Effector memory CD4-positive, alpha-beta T cell (primary cell): ENCODE measurements at places on chromosomes 5 and 9.

DNA sequence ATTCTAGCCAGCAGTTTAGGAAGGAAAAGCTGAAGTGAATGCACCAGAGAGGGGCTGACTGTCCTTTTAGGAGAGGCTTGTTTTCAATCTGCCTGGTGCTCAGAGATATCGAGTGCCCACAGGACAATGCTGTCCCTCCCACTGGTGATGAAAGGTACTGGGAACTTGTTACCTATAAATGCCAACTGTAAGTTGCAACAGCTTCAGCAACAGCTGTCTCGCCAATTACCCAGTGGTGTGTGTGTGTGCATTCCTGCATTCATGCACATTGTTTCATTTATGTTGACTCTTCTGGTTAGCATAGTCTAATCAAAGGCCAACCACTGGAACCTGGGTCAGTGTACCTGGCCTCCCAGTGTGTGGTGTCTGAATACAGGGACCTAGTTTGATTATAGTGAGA is 161.1 kb downstream of the CSNK1G3 start:
- H3K4me1 ChIP-seq = no peaks in the 10 kb centered on the region
- no peak overlapping the region for H3K4me3 ChIP-seq
- H3K36me3 ChIP-seq = no peaks in the 10 kb centered on the region
- H3K27me3 ChIP-seq = no peaks in the 10 kb centered on the region

DNA sequence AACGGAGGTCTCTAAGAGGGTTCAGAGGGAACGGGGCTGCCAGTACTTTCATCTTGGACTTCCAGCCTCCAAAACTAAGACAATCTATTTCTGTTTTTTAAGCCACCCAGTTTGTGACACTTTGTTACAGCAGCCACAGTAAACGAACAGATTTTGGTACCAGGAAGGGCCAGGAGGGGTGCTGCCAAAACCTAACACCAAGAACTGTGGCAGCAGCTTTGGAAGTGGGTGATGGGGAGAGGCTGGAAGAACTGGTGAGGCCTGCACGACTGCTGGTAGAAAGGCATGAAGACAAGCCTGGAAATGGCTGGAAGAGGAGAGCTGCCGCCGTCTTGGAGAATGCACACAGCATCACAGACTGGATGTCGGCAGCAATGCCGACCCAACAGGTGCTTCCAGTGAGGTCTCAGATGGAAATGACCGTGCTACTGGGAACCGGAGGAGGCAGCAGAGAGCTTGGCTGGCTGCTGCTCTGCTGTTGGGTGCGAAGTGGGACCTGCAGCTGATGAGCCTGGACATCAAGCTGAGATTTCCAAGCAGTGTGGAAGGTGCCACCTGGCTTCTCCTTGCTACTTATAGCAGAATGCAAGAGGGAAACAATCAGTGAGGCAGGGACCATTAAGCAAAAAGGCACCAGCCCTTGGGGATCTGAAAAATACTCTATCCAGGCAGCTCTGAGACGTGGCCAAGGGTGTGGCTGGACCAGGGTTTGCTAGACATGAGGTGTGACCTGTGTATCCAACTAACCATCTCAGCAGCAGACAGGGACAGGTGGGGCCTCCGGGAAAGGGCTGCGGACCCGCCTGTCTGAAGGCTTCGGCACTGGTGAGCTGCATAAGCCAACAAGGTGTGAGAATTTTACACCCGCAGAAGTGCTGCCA is 4.7 kb upstream of the TMEM210 start:
- H3K27me3 ChIP-seq = peaks cover 5% of the 10 kb centered on the region
- H3K4me1 ChIP-seq = no peaks in the 10 kb centered on the region

- no peak for DNase-seq
- H3K27me3 ChIP-seq = peaks cover 8% of the 10 kb centered on the region
- no peak overlapping the region for H3K4me3 ChIP-seq
- peaks cover 20% of the 10 kb centered on the region for H3K4me1 ChIP-seq
- H3K36me3 ChIP-seq = no peaks in the 10 kb centered on the region
Observed at GRCh38 chr9:126519660-126520420, 93.9 kb upstream of the LMX1B start.

DNA sequence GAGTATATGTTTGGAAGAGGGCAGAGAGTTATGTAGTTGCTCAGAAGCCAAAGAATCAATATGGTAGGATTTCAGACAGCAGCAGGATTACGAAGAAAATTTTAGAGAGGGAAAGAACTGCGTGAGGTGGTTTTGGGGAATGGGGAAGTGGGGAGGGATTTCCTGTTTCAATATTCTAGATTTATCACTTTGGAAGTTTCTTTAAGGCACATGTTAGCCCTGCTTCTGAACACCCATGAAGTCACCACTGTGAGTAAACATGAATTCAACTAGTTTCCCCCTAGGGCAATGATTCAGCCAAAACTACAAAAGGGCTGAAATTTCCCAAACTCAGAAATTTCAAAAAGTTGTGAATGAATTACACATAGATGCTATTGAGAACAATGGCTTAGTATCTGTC is 132.2 kb downstream of the EBF1 start:
- DNase-seq = no peak
- no peak overlapping the region for H3K4me3 ChIP-seq
- H3K36me3 ChIP-seq = no peaks in the 10 kb centered on the region
- no peak overlapping the region for H3K27ac ChIP-seq
- no peaks in the 10 kb centered on the region for H3K4me1 ChIP-seq

GRCh38 chr9:100277166-100277979 is 75.4 kb downstream of the TEX10 start:
- H3K27ac ChIP-seq = no peak overlapping the region
- no peak for DNase-seq
- no peaks in the 10 kb centered on the region for H3K27me3 ChIP-seq
- H3K4me3 ChIP-seq = no peak overlapping the region
- no peaks in the 10 kb centered on the region for H3K4me1 ChIP-seq

GRCh38 chr9:34496149-34496712 is 26.6 kb downstream of the ENHO start:
- no peaks in the 10 kb centered on the region for H3K36me3 ChIP-seq
- no peaks in the 10 kb centered on the region for H3K4me1 ChIP-seq
- no peaks in the 10 kb centered on the region for H3K27me3 ChIP-seq
- no peak overlapping the region for H3K4me3 ChIP-seq
- no peak overlapping the region for H3K27ac ChIP-seq
- no peak for DNase-seq

DNA sequence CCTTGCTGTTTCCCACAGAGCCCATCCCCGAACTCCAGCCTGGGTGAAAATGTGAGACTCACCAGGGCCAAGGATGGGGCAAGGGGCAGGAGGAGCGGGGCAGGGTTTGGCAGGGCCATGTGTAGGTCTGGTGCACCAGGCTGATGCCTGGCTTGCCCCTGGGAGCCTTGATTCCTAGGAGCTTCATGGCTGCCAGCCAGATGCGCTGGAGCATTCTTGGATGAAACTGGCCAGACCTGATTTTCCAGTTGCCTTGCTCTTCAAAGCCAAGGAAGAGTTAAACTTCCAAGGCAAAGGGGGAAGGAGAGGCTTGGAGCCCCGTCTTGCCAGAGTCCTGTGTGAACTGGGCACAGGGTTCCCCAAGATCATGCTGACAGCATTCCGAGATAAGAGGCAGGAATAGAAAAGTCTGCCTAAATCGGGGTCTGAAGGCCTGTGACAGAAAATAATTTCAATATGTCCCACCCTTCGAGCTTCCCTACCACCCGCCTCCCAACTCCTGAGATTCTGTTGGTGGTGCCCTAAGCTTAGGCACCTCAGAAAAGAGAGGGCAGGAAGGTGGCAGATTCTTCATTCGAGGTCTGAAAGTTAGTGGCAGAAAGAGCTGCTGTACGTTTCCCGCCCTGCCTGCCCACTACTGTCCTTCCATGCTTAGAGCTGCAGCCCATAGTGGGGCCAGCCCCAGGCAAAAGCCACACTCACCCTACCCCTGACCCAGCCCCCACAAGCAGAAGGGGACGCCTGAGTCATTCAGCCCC is 20.4 kb downstream of the FAT2 start:
- no peak for DNase-seq
- no peak overlapping the region for H3K4me3 ChIP-seq
- H3K27me3 ChIP-seq = no peaks in the 10 kb centered on the region
- no peaks in the 10 kb centered on the region for H3K36me3 ChIP-seq
- H3K4me1 ChIP-seq = no peaks in the 10 kb centered on the region
- no peak overlapping the region for H3K27ac ChIP-seq

- H3K27ac ChIP-seq = no peak overlapping the region
- H3K4me1 ChIP-seq = no peaks in the 10 kb centered on the region
- no peak overlapping the region for H3K4me3 ChIP-seq
- no peak for DNase-seq
- no peaks in the 10 kb centered on the region for H3K27me3 ChIP-seq
Observed at GRCh38 chr9:136829981-136830885, 12.0 kb upstream of the AJM1 start.

DNA sequence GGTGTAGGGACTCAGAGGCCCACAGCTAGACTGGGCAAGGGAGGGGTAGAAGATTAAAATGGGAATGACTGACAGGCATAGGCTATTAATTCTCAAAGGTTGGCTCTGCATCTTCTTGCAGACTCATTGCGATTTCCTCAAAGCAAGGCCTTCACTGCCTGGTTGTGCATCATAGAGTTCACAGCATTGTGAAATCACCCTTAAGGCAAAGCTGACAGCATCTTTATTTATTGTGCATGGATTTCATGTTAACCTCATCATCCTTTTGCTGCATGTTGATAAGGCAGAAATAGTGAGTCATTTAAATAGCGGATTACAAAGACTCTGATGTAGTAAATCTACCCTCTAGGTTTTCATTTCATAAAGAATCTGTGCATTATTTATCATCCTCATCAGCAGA is 13.6 kb upstream of the PALM2AKAP2 start:
- H3K4me3 ChIP-seq = no peak overlapping the region
- no peak for DNase-seq
- no peaks in the 10 kb centered on the region for H3K4me1 ChIP-seq
- no peaks in the 10 kb centered on the region for H3K36me3 ChIP-seq
- no peaks in the 10 kb centered on the region for H3K27me3 ChIP-seq

DNA sequence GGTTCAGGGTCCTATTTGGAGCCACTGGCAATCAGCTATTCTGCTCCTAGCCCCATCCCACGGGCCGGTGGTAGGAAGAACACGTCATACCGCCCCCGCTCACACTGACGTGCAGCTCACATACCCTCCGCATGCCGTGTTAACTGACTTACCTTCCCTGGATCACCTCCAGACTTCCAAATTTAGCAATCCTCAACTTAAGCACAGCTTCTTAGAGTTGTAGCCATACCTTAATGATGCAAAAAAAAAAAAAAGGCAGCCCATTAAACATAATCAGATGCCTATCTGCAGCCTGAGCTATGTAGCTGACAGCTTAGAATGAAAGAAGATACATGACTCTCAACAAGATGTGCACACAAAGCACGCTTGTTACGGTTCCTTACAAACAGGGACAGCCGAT is 93.0 kb downstream of the IRX2 start:
- no peaks in the 10 kb centered on the region for H3K4me1 ChIP-seq
- no peaks in the 10 kb centered on the region for H3K36me3 ChIP-seq
- no peak overlapping the region for H3K27ac ChIP-seq
- H3K27me3 ChIP-seq = no peaks in the 10 kb centered on the region
